Activated naive CD8-positive, alpha-beta T cell treated with anti-CD3 and anti-CD28 coated beads for 36 hours (primary cell): ENCODE measurements at places on chromosomes 16 and 17.

DNA sequence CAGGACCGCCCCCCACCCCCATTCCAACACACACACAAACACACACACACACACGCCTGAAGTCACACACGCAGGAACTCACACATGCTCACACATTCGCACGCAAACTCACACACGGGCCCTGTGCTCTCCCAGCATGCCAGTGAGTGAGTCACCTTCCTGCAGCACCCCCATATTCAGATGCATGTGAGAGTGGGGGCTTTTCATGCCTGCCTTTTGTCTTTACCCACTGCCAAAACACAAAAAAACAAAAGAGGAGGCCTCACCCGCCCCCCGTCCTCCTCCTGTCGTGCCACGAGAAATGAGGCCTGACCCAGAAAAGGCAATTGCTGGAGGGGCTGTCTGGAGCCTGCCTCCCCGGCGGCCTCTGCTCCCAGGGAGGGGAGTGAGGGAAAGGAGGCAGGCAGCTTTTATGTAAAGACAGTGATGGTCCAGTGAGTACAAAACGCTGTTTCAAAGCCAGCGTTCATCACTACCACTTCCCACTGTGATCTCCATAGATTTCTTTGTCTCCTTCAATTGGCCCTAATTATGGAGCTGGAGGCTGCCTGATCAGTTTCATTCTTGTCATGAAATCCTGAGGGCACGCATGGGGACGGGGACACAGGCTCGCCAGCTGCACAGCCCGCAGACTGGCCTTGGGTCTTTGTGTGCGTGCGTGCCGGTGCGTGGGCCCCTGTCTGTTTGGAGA, 29.5 kb upstream of the GSE1 start:
- peak; percentile 36 for DNase-seq

DNA sequence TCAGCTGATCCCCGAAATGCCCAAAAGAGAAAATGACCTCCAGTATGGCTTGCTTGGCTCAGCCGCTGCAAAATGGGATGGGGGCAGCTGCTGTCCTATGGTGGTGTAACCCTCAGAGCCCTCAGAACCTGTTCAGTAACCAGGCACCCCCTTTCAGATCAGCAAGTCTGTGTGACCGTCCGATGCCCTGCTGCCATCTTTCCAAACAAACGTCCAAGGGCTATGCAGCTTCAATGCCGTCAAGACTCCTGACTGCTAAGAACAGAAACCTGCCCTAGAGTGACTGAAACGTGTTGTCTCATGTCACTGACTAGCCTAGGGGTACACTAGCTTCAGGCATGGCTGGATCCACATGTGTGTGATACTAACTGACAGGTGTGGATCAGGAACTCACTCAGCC, 70.4 kb downstream of the GNAO1 start:
- no peak for DNase-seq

DNA sequence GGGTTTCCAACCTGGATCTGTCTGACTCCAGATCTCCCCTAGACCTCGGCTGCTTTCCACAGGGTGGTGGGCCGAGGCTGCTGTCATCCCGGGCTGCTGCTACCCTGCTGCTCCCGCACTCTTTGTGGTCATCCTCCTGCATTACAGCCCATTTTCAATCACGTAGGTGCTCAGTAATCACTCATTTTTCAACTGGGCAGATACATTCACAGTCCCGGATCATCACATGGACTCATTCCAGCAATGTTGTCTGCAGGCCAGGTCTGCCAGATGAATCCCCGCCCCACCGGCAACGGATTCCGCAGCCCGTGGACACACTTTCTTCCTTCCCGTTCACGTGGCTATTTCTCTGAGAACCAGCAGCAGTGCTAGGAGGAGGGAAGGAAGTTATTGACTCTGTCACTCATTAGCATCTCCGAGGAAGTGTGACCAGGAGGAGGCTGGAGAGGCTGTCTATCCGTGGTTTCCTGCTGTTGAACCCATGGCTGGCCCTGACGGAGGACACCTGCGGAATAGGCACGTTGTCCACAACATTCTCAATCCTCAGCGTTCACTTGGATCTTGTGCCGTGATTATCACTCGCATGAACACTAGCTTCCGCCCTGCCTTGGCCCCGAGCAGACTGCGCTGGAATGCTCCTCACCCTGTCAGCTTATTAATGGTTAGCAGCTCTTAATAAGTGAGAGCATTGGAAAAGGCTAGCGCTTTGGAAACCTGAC, 14.7 kb upstream of the ZCCHC14 start:
- no peak for DNase-seq

- DNase-seq: no peak
Measured at GRCh38 chr17:69477903-69478266, 63.4 kb downstream of the MAP2K6 start.

- no peak for DNase-seq
Measured at GRCh38 chr17:57506774-57507127, 238.3 kb downstream of the CCDC182 start.

DNA sequence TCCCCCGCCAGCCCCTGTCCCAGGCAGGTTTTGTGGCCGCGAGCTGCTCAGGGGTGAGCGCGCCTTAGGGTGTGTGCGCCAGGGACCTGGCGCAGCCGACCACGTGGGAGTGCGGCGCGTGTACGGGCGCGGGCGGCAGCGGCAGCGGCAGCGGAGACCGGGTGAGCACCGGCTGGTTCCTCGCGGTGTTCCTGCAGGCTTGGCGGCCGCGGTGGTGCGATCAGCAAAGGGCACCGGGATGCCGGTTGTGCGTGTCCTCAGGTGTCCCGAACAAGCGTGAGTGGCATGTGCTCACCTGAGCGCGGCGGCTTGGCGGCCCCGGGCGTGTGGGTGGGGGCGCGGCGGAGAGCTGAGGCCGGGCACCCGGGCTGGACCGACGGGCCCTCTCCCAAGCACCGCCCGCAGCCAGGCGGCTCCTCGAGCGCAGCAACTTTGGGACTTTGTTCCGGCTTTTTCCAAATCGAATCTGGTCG, 381 bp upstream of the HSD11B2 start:
- peak; percentile 47 for DNase-seq

- DNase-seq: no peak
Measured at GRCh38 chr16:11470676-11471415, 115.9 kb downstream of the LITAF start.

- no peak for DNase-seq
Measured at GRCh38 chr17:63758428-63758827, 15.0 kb downstream of the CCDC47 start.

DNA sequence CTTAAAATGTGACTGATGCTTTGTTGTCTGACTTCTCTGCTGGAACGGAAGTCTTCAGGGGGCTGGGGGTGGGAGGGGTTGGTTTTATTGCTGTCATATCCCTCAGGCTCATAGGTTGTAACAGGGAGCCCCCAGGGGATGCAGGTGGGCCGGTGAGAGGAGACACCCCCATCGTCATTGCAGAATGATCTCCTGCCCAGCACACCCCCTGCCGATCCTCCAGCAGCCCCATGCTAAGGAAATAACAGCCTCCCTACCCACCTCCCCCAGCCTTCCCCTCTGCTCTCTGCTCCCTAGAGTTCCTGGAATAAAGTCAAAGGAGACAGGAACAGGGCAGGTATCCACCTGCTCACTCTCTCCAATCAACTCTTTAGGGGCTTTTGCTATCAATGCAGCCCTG, 270.1 kb upstream of the TNRC6C start:
- DNase-seq: no peak

DNA sequence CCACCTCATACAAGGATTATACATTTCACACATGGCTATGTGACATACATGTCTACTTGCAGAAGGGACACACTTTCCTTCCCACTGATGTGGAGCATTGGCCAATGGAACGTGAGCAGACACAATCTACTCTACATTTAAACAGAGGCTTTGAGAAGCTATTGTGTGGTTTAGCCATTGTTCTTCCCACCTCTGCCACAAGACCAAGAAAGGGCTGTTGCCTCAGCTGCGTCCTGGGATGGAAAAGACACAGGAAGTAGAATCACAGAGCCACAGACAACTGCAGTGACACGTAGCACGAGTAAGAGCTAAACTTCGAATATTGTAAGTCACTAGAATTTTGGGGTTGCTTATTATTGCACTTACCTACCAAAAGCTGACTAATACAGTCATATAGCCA, 33.3 kb downstream of the PRKCB start:
- peak; percentile 37 for DNase-seq

GRCh38 chr16:80151722-80152111, 389.1 kb upstream of the DYNLRB2 start:
- no peak for DNase-seq

DNA sequence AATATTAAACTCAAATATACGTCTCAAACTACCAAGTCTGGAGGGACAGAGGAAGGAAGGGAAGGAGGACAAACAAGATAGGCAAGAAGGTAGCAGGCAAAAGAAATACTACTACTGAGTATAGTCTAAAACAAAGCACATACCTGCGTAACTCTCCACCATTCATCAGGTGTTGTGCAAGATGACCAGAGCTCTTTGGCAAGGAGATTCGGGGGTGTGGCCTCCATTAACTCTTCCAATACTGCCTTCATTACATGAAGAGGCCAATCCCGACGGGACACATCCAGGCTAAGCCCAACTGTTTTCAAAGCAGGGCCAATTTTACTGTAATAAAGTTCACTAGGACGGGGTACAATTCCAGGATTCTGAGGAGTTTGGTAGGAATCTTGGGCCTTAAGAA, 38.2 kb upstream of the ARL6IP1 start:
- DNase-seq: no peak

DNA sequence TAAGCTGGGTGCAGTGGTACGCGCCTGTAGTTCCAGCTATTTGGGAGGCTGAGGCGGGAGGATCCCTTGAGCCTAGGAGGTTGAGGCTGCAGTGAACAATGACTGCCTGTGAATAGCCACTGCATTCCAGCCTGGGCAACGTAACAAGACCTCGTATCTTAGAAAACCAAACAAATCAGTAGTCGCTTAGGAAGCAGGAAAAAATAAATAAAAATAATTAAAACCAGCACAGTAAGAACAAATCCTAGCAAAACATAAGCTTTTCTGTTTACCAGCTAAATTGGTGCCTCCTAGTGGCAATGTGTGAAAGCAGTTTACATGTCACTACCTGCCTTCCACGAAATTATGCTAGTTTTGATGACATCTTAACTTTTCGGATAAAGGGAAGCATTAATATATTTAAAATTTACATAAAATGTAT, 1.3 kb downstream of the ARMC5 start:
- DNase-seq: no peak

DNA sequence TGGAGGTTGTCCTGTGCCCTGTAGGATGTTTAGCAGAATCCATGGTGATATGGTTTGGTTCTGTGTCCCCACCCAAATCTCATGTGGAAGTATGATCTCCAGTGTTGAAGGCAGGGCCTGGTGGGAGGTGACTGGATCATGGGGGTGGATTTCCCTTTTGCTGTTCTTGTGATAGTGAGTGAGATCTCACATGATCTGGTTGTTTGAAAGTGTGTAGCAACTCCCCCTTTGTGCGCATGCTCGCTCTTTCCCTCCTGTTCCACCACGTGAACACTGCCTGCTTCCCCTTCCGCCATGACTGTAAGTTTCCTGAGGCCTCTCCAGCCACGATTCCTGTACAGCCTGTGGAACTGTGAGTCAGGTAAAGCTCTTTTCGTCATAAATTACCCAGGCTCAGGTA, 61.9 kb downstream of the ARHGAP17 start:
- DNase-seq: no peak

- peak; percentile 34 for DNase-seq
Measured at GRCh38 chr16:3716831-3717234, 491 bp downstream of the TRAP1 start.

DNA sequence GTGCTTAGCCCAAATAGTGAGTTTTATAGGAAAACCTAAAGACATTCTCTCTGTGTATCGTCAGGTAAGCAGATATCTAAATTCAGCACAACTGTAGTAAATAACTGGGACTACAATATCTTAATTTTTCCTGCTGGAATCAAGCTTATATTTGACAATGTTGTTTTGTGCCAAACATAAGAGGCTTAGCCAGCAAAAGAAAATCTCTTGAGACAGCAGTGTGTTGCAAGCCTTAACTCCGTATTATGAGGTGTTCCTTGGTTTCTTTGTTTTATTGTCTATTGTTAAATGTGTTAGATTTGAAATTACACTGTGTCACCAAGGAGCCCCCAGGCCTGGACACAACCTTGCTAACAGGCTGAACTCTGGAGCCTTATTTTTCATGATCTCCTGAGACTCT, 1570.6 kb upstream of the GOT2 start:
- DNase-seq: no peak

DNA sequence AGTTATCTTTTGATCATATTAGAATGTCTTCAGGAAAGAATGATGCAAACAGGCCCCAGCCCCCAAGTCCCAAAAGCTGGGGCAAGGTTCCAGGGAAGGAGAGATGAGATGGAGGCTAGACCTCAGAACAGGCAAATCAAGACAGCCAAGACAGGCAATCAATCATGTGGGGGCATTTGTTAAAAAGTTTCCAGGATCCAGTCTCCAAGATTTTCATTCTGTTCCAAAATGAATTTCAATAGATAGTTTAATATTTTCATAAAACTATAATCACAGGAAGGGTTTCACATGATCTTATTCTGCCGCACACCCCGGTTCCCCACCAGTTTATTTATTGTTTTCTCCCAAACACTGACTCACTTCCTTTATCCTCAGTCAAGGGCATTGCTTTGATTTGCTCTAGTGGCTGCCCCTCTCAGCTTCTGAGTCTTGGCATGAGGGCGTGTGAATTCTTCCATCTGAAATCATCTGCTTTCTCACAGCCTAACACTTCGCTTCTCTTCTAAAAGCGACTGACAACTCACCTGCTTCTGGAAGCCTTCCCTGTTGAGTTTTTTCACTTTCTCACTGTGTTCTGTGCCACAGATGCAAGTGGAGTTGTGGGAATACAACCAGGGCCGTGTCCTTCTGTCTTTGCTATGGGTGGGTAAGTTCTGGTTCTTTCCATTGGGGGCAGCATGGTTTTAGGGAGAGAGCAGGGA, 12.2 kb upstream of the TERF2 start:
- DNase-seq: no peak

- DNase-seq: peak; percentile 88
Measured at GRCh38 chr17:29579866-29580771, 9.3 kb downstream of the GIT1 start.

DNA sequence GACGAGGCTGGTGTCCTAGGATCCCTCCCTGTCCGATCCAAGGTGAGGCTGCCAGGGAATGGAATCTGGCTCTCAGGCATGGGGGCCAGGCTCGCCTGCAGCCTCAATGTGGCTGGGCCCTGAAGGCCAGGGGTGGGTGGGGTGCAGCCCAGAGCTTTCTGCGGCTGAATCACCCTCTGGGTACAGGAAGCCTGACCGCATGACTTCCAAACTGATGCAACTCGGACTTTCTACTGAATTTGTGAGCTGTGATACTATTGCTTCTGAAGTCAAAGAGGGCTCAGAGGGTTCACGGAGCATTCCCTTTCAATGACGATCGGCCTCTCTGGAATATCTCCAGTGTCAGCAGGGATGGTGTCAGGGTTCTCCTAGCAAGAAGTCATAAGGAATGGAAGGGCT, 123.7 kb downstream of the METRNL start:
- DNase-seq: no peak

DNA sequence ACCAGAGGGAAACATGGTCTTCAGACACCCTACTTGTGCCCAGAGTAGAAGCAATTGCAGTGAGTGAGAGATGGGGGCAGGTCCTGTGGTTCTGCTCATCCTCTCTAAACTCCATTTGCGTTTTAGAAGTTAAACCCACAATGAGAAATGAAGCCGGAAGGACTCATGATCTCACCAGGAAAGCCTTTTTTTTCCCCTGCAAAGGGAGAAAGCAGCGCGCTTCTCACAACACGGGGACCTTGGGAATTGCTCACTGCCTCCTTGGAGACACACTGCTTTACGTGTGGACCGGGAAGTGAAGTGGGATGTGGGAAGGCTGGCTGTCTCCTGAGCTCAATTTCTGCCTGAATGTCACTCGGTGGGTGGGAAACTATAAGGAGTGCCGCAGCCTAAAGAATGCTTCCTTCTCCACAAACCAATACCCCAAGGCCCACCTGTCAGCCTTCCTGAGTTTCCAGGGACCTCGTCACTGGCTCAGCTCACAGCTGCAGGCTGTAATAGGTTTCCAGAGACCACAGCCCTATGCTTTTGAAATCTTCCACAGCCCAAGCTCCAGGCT, 365.4 kb downstream of the XYLT1 start:
- no peak for DNase-seq
